ENCODE measurements at places on chromosomes 2 and 18. TPM values are rescaled to one million over a fixed set of nuclear protein-coding genes. Genes with fewer than 3 reads are reported as not detected.

DNA sequence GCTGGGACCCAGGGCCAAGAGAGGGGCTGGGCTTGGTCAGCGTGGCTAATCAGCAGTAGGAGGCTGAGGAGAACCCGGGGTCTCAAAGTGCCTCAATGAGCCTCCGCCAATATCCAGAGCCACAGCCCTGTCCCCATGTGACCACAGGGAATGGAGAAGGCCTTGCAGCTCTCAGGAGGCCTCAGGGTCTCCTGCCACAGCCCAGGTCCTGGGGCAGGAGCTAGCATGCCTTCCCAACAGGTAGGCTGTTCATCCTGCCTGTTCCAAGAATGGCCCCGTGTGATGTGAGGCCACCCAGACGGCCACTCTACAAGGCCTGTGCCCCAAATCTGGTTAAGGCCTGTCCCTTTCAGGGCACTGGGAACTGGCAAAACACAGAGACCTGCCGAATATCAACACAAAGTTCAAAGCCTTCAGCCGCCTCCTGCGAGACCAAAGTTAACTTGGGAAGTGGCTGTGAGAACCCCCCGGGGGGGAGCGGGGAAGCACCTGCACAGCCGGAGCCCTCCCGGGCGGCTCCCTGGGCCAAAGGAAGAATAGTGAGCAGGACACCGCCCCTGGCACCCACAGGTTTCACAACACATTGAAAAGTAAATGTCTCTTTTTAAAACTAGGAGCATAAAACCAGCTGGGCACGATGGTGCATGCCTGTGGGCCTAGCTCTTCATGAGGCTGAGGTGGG is 4.5 kb upstream of the LIMS2 start:
- H3K4me3 ChIP-seq: peak overlapping the region; percentile 66
- H3K27ac ChIP-seq: peak overlapping the region; percentile 81
- H3K4me1 ChIP-seq: peaks cover 81% of the 10 kb centered on the region
- no peaks in the 10 kb centered on the region for H3K36me3 ChIP-seq

SEMA4C gene
- 16.6 TPM for total RNA-seq

DNA sequence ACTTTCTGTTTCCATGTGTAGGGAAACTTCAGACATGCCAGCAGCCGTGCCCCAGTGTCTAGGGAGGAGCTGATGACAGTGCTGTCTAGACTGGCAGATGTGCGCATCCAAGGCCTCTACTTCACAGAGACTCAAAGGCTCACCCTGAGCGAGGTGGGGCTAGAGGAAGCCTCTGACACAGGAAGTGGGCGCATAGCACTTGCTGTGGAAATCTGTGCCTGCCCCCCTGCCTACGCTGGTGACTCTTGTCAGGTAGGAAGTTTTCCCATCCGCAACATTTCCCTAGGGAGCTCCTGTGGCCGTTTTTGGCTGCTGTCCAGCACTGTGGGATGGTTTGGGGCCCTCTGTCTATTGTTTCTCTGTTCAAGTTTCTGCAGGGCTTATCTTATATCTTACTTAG is 143.1 kb upstream of the TTC39C start:
- DNase-seq: peak; percentile 29
- no peak overlapping the region for H3K27ac ChIP-seq
- H3K27me3 ChIP-seq: no peaks in the 10 kb centered on the region
- no peak overlapping the region for H3K4me3 ChIP-seq
- H3K36me3 ChIP-seq: no peaks in the 10 kb centered on the region

PARD6G gene
- total RNA-seq: 2.0 TPM

COQ10B gene
- 28.2 TPM for total RNA-seq

Measured in left ventricle myocardium inferior (tissue), 1 donor.